ENCODE measurements at places on chromosomes 2 and 18.

- DNase-seq = no peak
Observed at GRCh38 chr2:98959810-98960507, 23.9 kb upstream of the CRACDL start.

DNA sequence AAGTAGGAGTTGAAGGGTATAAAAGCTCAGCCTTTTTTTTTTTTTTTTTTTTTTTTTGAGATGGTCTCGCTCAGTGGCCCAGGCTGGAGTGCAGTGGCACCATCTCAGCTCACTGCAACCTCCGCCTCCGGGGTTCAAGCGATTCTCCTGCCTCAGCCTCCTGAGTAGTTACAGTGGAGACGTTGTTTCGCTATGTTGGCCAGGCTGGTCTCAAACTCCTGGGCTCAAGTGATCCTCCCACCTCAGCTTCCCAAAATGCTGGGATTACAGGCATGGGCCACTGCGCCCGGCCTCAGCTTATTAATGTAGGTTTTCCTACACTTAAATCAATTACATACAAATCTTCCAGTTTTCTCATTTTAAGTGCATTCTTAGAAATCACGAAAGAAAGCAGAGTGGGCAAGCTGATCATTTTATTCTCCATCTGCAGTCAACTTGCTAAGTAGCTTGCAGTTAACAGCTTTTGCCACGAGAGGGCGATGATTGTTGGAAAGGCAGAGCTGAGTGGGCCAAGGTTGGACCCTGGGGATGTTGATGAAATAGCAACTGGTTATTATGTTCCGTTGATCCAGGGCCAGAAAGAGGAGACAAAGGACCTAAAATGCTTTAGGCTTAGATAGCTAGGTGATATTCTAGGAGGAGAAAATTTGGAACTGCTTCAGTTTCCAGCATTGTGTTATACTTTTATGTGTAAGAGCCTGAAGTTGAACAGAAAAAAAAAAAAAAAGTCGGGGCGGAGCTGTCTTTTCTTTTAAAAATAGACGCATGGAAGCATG lies 234.4 kb upstream of the EPAS1 start:
- DNase-seq = no peak

DNA sequence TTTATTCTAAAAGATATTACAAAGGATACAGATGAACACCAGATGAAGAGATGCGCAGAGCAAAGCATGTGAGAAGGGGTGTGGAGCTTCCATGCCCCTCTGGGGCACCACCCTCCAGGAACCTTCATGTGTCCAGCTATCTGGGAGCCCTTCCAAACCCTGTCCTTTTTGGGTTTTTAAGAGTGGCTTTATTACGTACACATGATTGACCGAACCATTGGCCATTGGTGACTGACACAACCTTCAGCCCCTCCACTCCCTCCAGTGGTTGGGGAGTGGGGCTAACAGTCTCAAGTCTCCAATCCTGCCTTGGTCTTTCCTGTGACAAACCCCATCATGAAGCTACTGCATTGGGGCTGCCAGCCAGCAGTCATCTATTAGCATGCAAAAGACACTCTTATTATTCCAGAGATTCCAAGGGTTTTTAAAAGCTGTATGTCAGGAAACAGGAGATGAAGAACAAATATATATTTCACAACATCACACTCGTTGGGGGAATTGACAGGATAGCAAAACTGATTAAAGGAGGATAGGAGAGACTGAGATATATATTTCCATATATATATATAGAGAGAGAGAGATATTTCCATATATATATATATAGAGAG lies 19.4 kb downstream of the IL1B start:
- DNase-seq = no peak

DNA sequence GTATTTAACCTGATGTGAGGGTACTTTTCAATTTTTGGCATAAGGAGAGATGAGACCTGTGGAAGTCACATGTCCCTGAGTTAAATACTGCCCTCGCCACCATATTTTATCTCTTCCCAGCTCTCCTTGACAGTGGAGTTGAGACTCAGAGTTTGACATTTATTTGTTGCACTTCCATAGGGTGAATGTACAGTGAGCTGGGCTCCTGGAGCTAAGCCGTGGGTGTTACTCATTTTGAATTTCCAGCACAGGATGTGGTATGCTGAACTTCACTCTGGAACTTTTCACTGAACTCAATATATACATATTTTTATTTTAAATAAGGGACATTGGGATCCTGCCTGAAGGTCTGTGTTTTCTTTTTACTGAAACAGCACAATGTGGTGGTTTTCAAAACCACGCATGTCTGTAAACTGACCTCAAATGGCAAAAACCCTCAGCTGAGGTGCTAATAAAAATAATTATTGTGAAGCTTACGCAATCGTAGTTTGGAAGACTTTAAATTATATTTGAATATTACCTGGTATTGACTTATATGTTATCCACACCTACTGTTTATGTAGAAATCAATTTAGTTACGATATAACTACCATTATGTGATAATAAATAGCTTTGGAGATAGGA lies 12.1 kb downstream of the RNF144A start:
- no peak for DNase-seq

Data from heart left ventricle (tissue), 16 donors.